Keratinocyte (primary cell): ENCODE measurements at places on chromosomes 5 and 9. TPM values are rescaled to one million over a fixed set of nuclear protein-coding genes. Genes with fewer than 3 reads are reported as not detected.

The TRIM7 gene
- 21.7 to 27.6 TPM (median 22.4 TPM) in 3 replicates for polyA plus RNA-seq

The SLC6A18 gene
- polyA plus RNA-seq, result not detected in 3 replicates

The BAG1 gene
- polyA plus RNA-seq, result 22.4 to 30.1 TPM (median 25.1 TPM) in 3 replicates

The PCDHB16 gene
- 0.02 to 0.09 TPM (median 0.07 TPM) in 3 replicates for polyA plus RNA-seq

The SPINK4 gene
- 0.85 TPM in 1 of 3 replicates, not detected in the others for polyA plus RNA-seq

The GARIN3 gene
- polyA plus RNA-seq, result not detected in 3 replicates

The ABCA2 gene
- 1.3 to 4.2 TPM (median 1.4 TPM) in 3 replicates for polyA plus RNA-seq

The GABRA1 gene
- polyA plus RNA-seq, result not detected in 3 replicates

The NOTCH1 gene
- polyA plus RNA-seq, result 6.1 to 10.6 TPM (median 9.2 TPM) in 3 replicates

The REEP2 gene
- polyA plus RNA-seq, result 0.19 to 0.41 TPM (median 0.35 TPM) in 3 replicates

The TEK gene
- 0.01 to 0.05 TPM (median 0.03 TPM) in 3 replicates for polyA plus RNA-seq

The HCN1 gene
- not detected in 3 replicates for polyA plus RNA-seq

The PDE8B gene
- not detected in 3 replicates for polyA plus RNA-seq

The HBEGF gene
- polyA plus RNA-seq, result 29.0 to 53.1 TPM (median 34.2 TPM) in 3 replicates

The CD74 gene
- polyA plus RNA-seq, result 0.71 to 1.8 TPM (median 1.3 TPM) in 3 replicates

The SPOCK1 gene
- polyA plus RNA-seq, result 5.5 to 25.6 TPM (median 7.6 TPM) in 3 replicates

The C8G gene
- polyA plus RNA-seq, result 0.24 to 0.72 TPM (median 0.32 TPM) in 3 replicates

The DRD1 gene
- 0.01 TPM in 1 of 3 replicates, not detected in the others for polyA plus RNA-seq

The PCAT7 gene
- not detected in 3 replicates for polyA plus RNA-seq

The GCNT1 gene
- polyA plus RNA-seq, result 6.4 to 9.4 TPM (median 7.5 TPM) in 3 replicates

The GPR150 gene
- 0.07 to 0.08 TPM (median 0.07 TPM) in 3 replicates for polyA plus RNA-seq

The NTNG2 gene
- 0.05 to 0.17 TPM (median 0.06 TPM) in 3 replicates for polyA plus RNA-seq

The BTNL8 gene
- polyA plus RNA-seq, result not detected in 3 replicates

The FST gene
- polyA plus RNA-seq, result 139 to 557 TPM (median 276 TPM) in 3 replicates

The PTTG1 gene
- polyA plus RNA-seq, result 49.0 to 237 TPM (median 112 TPM) in 3 replicates

The IL13 gene
- polyA plus RNA-seq, result not detected in 3 replicates

The GGTA1 gene
- polyA plus RNA-seq, result 0.05 TPM in 1 of 3 replicates, not detected in the others

The PCDHB10 gene
- polyA plus RNA-seq, result 0.04 to 0.07 TPM (median 0.05 TPM) in 3 replicates

The EQTN gene
- polyA plus RNA-seq, result 0.08 to 0.21 TPM in 2 of 3 replicates, not detected in the other

The SSNA1 gene
- 45.3 to 63.2 TPM (median 56.7 TPM) in 3 replicates for polyA plus RNA-seq
